Gastroesophageal sphincter (tissue), 4 donors: ENCODE measurements at places on chromosomes 3 and 15.

- ATAC-seq = no peak
Measured at GRCh38 chr3:186374376-186374775, 12.3 kb upstream of the DGKG start.

DNA sequence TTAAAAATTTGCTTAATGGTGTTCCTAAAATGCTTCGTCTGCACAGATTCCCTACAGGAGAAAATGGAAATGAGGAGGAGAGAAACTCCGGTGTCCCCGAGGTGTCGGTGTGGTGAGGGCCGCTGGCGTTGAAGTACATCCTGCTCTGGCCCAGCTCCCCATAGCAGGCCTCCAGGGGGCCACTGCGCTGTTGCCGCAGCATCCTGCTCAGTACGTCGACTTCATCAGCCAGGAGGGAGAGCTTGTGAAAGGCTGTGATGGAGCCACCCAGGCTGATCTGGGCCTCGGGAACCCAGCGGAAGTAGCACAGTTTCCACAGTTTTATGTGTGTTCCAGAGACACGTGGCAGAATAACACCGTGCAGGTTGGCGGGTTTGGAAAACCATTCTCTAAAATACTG is 37.8 kb downstream of the FAN1 start:
- no peak for ATAC-seq

- no peak for ATAC-seq
Measured at GRCh38 chr15:26210980-26211379, 347.9 kb upstream of the ATP10A start.

GRCh38 chr3:107973152-107973551 is 117.7 kb downstream of the CD47 start:
- no peak for ATAC-seq

DNA sequence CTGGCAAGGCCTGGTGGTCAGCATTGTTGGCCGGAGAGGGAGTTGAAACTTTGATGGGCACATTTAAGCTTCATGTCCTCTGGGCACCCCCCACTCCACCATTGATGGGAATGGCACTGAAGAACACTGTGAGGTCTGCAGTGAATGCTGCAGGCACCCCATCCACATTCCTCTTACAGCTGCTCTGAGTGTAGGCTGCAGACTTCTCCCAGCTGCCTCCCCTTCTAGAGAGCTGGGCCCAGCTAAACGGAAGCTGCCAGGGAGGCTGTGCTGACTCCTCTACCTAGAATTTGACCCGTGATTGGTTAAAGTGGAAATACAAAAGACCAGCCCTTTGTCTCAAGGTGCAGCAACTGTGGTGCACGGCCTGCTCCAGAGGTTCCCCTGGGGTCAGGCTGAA is 10.6 kb downstream of the TMEM158 start:
- ATAC-seq = no peak

GRCh38 chr3:25412269-25412668 is 15.8 kb upstream of the RARB start:
- no peak for ATAC-seq

DNA sequence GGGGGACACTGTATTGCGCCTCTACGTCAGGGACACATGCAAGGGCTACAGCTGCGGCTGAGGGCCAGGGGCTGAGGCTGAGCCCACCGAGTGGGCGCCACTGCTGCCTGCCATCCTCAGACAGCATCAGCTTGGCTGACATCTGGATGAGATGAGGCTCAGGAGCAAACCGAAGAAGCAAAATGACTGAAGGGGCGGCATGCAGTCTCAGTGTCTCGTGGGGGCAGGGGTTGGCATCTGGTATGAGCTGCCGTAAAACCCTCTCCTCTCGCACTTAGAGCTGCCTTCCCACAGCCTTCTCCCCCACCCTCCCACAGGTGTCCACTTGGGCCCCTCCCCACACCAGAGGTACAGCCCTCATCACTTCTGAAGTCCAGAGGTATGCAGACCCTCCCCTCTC is 24.2 kb upstream of the CMTM7 start:
- ATAC-seq = no peak

DNA sequence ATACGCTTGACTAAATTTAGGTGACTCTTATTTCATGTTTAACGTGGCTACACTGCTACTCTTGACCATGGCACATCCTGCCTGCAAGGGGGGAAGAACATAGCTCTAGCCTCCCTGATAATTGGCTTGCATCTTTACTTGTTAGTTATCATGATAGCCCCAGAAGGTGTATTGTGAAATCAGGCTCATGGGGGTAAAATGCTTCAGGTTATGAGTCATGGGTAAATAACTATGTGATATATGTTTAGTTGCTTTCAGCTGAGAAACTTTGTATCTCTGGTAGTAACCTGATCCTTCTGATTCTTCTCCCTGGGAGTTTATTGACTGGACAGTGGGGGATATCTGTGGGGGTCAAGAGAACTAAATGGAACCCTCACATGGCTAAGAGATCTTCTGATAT is 660.8 kb upstream of the UBE2E2 start:
- ATAC-seq = no peak

GRCh38 chr3:190088890-190089289 is 31.8 kb downstream of the P3H2 start:
- ATAC-seq = no peak

DNA sequence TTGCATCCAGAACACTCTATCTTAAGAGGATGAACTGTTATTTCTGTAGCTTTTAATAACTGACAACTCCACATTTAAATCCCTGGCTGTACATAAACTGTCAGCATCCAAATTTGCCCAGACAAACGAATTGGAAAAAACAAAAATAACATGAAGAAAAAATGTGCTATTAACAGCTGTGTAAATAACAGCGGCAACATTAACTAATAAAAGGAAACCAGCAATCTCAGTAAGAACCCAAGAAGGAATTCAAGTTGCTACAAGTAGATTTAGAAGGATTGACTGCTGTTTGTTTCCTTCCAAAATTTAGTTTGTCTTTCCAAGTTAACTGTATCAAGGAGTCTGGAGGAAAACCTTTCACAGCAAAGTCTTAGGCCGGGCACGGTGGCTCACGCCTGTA is 550.6 kb upstream of the MDFIC2 start:
- no peak for ATAC-seq

DNA sequence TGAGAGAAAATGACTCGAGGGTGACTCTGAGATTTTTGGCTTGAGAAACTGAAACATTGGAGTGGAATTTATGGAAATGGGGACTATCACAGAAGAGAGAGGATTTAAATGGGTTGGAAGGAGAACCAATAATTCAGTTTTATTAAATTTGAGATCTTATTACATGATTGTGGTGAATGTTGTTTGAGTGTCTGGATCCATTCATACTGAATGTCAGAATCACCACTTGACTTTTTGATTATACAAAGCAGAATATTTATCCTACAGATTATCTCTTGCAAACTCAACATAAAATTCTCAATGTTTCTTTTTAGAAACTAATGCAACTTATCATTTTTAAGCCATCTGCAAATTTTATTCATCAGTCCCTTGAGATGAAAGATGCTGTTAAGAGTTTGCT is 332.8 kb downstream of the CNTN3 start:
- no peak for ATAC-seq

GRCh38 chr3:194078045-194078821 is 57.7 kb upstream of the HES1 start:
- ATAC-seq = no peak
